ENCODE measurements at places on chromosomes 4 and X.

GRCh38 chr4:87838890-87839591, 6.3 kb downstream of the MEPE start:
- no peak for DNase-seq

DNA sequence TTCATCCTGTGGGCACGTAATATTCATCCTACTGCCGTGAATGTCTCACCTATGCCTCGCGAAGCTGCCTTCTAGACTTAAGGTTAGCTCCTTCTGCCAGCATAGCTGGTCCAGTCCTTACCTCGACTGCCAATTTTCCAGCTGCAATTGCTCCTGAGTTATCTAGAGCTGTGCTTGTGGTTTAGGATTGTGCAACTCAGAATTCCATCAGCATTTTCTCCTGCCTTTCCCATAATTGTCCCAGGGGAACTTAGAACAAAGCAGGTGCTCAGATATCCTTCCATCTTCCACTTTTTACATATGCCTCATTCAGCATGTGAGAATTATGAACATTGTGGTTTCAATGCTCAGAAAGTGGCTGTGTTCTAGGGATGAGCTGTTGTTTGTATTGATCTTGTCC, 131.4 kb upstream of the ADGRL3 start:
- DNase-seq: no peak

GRCh38 chr4:2275546-2276251, 13.8 kb upstream of the MXD4 start:
- DNase-seq: no peak

DNA sequence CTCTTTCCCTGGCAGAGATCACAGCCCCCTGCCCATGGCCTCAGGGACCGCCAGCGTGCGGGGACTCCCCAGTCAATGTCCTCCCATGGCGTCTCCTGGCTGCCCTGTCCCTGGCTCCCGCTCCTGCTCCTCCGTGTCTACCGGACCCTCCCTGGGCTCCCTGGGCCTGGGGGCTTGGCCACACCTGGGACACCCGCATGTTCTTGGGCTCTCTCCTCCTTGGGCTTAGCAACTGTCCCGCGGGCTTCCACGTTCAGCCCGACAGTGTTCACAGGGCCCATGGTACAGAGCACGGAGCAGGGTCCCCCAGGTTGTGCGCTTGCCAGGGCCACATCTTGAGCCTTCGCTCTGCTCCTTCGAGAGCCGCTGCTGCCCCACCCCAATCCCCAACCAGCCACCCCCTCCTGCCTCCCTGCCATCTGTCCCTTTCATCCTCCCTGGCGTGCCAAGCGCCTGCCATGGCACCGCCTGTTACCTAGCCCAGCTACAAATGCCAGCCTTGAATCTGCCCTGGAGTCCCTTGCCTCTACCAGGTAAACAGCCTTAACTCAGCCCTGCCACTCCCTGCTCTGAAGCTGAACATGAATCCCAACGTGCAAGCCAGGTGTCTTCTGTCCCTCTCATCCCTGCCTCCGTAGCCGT, 3.9 kb downstream of the AVPR2 start:
- no peak for DNase-seq

DNA sequence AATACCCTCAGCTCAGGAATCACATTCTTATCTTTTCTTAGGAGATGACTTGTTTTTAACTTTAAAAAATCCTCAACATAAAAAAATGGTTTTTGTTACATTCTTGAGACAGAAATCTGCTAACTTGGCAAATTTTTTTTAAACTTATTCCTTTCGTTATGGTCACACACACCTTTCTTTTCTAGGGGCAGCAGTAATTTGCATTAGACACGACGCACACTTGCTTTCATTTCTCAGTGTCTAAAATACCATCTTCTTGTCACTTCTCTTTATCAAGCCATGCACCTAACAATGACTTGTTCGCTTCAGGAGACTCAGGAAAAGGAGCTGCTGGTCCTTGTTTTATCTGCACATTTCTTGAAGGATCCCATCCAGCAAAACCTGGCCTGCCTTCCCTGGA, 112.6 kb upstream of the TBL1X start:
- DNase-seq: no peak

Data from stimulated activated CD8-positive, alpha-beta memory T cell treated with anti-CD3 and anti-CD28 coated beads, Interleukin-7, amount 100 ng/mL, for 4 hours (primary cell).